Purkinje cell (primary cell): ENCODE measurements at places on chromosomes 5 and 9. TPM values are rescaled to one million over a fixed set of nuclear protein-coding genes. Genes with fewer than 3 reads are reported as not detected.

CHSY3 gene
- polyA plus RNA-seq = 4.9 TPM in 1 of 2 replicates, not detected in the other

RNF183 gene
- polyA plus RNA-seq = not detected in 2 replicates

SLCO6A1 gene
- not detected in 2 replicates for polyA plus RNA-seq

WDR38 gene
- not detected in 2 replicates for polyA plus RNA-seq

SETX gene
- 32.4 and 33.8 TPM in 2 replicates for polyA plus RNA-seq

TLX3 gene
- not detected in 2 replicates for polyA plus RNA-seq

TRIM7 gene
- 0.35 TPM in 1 of 2 replicates, not detected in the other for polyA plus RNA-seq

TBC1D13 gene
- 2.0 and 2.6 TPM in 2 replicates for polyA plus RNA-seq

ENTR1 gene
- polyA plus RNA-seq = 0.69 and 3.4 TPM in 2 replicates

CARTPT gene
- 5.1 TPM in 1 of 2 replicates, not detected in the other for polyA plus RNA-seq

PPP2R2B gene
- polyA plus RNA-seq = 115 and 131 TPM in 2 replicates

GAS1 gene
- 1.0 and 2.4 TPM in 2 replicates for polyA plus RNA-seq

MED10 gene
- polyA plus RNA-seq = 54.3 and 91.3 TPM in 2 replicates

CETN3 gene
- polyA plus RNA-seq = 63.4 and 70.8 TPM in 2 replicates

GDA gene
- 0.66 and 42.8 TPM in 2 replicates for polyA plus RNA-seq

GFI1B gene
- polyA plus RNA-seq = not detected in 2 replicates

BAAT gene
- 0.71 and 4.1 TPM in 2 replicates for polyA plus RNA-seq

CNTNAP3B gene
- 6.5 and 8.5 TPM in 2 replicates for polyA plus RNA-seq

GNA14 gene
- 5.8 and 7.1 TPM in 2 replicates for polyA plus RNA-seq

PCDHGA6 gene
- 0.30 and 0.60 TPM in 2 replicates for polyA plus RNA-seq

LCN9 gene
- polyA plus RNA-seq = not detected in 2 replicates

PHF24 gene
- 2.3 and 10.5 TPM in 2 replicates for polyA plus RNA-seq

CDC20B gene
- 0.21 TPM in 1 of 2 replicates, not detected in the other for polyA plus RNA-seq

C8G gene
- 0.90 TPM in 1 of 2 replicates, not detected in the other for polyA plus RNA-seq

LCN15 gene
- not detected in 2 replicates for polyA plus RNA-seq

SLC6A18 gene
- not detected in 2 replicates for polyA plus RNA-seq

FBN2 gene
- 0.03 TPM in 1 of 2 replicates, not detected in the other for polyA plus RNA-seq

KCNV2 gene
- not detected in 2 replicates for polyA plus RNA-seq

TSLP gene
- polyA plus RNA-seq = 0.12 TPM in 1 of 2 replicates, not detected in the other

SLC28A3 gene
- 0.15 TPM in 1 of 2 replicates, not detected in the other for polyA plus RNA-seq

GLDC gene
- 13.0 and 20.2 TPM in 2 replicates for polyA plus RNA-seq

TSSK1B gene
- not detected in 2 replicates for polyA plus RNA-seq
